NAMALWA (cell line): ENCODE measurements at places on chromosomes 4 and X.

GRCh38 chrX:77484045-77484444 lies 36.9 kb downstream of the FGF16 start:
- no peak for DNase-seq

- DNase-seq = no peak
These were observed 736.7 kb upstream of the INTU start for GRCh38 chr4:126895988-126896570.

GRCh38 chrX:136866337-136867095 lies 14.0 kb downstream of the RBMX start:
- no peak for DNase-seq

DNA sequence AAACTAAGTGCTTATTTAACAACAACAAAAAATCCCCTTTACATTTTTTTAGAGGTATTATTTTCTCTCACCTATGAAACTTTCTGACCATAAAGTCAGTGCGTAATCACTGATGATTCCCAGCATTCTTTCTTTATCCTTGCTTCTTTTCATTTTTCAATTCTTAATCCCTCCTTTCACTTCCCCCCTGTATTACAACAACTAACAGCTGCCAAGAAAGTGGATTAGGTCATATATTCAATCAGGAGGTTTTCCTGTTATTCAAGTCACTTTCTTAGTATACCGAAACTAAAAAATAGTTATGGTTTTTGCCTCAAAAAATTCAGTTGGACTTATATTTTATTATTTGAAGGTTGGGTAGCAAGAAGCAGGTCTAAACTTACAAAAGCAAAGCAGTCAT lies 2.1 kb upstream of the STAP1 start:
- DNase-seq = no peak

GRCh38 chr4:94744850-94745249 lies 12.9 kb upstream of the BMPR1B start:
- no peak for DNase-seq

DNA sequence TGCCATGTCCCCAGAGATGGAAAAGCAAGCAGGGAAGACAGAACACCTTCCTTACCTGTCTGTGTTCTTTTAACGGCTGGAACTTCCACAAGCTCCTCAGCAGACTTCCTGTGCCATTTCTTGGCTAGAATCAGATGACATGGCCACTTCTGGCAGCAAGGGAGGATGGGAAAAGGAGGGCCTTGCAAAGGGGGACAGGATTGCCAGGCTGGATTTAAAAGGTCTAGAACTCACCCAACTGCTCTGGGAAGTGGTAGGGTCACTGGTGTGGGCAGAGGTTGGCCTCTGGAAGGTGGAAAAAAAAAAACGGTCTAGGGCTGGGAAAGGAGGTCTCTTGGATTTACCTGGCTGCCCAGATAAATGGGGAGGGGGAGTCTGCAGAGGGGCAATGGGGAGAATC lies 1.6 kb upstream of the USP11 start:
- DNase-seq = no peak

DNA sequence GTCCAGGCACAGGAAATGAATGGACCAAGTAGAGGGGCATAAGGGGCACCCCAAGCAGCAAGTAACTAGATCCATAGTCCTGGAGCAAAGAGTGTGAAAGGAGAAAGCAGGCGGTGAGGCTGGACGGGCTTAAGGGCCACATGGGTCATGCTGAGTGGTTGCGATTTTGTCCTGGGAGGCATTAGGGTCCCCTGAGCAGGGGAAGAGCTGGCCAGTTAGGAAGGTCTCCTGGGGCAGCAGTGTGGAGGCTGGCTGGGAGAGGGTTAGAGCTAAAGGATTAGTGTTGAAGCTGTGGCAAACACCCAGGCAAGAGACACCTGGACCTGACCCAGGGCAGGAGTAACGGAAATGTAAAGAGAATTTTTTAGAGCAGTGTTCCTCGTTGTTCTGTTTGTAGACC lies 26.5 kb downstream of the MYOZ2 start:
- no peak for DNase-seq

GRCh38 chr4:65538571-65538970 lies 131.7 kb downstream of the EPHA5 start:
- no peak for DNase-seq

DNA sequence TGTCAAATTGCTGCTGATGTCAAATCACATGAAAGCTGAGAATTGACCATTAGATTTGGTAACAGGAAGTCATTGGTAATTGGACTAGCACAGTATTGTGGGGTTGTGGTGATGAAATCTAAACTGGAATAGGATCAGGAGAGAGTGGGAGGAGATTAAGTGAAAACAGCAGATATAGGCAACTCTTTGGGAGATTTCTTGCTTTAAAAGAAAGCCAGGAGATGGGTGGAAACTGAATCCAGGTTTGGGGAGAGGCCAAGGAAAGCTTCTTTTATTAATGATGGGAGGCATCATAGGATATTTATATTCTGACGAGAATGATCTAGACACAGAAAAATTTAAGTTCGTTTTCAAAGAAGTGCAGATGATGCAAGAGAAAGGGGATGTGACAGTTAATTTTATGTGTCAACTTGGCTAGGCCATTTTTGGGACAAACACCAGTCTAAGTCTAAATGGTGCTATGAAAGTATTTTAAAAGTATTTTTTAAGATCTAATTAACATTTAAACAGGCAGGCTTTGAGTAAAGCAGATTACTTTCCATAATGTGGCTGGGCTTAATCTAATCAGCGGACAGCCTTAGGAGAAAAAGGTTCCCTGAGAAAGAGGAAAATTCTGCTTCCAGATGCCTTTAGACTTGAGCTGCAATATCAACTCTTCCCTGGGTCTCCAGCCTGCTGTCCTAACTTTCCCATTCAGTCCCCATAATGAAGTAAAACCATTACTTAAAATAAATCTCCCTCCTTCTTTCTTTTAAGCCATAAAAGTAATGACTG lies 24.7 kb downstream of the SEC24D start:
- DNase-seq = no peak

DNA sequence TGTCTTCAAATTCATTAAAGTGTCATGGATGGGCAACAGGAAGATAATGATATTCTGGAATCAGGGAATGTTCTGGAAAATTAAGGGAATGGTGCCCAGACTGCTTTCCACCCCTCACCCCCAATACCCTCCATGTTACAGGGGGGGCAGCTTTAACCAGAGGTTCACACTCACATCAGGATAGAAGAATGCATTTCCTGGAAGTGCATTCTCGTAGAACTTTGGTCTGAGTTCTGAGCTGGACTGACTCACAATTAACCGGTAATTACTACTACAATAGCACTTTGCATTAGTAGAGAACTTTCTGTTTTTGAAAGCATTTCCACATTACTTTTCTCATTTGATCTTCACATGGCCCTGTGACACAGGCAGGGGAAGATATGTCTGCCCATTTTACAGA lies 52.5 kb upstream of the SHISA3 start:
- DNase-seq = no peak

DNA sequence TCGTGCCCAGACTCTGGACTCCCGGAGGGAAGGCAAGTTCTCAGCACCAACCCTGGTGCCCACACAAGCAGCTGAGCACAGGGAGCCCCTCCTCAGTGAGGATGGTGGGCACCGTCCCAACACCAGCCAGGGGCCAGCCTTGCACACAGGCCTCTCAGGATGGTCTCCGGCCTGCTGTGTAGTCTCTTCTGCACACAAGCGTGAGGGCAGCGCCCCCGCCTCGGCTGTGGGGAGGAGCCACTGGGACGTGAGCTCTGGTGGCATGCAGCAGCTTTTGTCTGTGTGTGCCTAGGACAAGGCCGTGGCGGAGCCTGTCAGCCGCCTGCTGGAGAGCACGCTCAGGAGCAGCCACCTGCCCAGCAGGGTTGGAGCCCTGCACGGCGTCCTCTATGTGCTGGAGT lies 16.1 kb upstream of the MSANTD1 start:
- DNase-seq = no peak

DNA sequence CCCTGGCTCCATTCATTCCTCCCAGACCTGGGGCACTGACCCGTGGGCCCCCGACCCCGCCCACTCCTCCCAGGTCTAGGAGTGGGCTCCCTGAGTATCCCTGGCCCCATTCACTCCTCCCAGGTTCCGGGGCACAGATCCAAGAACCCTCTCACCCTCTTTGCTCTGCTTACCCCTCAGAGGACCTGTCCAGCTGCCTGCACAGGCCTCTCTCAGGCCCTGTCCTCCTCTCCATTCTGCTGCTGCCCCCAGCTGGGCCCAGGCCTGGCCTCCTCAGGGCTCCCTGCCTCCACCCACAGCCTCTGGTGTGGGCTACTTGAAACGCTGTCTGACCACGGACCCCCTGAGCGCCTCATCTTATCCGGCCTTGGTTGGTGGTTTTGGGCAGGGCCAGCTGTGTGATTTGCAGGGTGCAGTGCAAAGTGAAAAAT lies 217.7 kb upstream of the PSAPL1 start:
- DNase-seq = no peak

- DNase-seq = no peak
These were observed 56.2 kb downstream of the VCX3B start for GRCh38 chrX:8520791-8521190.

DNA sequence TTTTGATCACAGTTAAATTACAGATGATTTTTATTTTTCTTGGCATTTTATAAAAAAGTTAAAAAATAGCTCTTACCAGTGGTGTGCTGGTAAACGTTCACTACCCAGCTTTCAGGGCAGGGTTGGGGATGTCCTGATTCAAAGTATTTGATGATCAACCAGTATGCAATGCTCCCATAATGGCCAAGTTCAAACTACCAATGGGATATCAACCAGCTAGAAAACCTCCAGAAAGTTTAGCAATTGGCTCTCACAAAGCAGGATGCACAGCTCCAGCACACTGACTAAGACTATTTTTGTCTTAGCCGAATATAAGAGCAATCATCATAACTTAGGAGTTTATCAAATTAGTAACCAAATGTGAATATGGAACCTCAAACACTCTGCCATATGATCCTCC lies 108.0 kb upstream of the PDE5A start:
- no peak for DNase-seq

GRCh38 chr4:185512516-185512915 lies 22.8 kb downstream of the PDLIM3 start:
- no peak for DNase-seq

DNA sequence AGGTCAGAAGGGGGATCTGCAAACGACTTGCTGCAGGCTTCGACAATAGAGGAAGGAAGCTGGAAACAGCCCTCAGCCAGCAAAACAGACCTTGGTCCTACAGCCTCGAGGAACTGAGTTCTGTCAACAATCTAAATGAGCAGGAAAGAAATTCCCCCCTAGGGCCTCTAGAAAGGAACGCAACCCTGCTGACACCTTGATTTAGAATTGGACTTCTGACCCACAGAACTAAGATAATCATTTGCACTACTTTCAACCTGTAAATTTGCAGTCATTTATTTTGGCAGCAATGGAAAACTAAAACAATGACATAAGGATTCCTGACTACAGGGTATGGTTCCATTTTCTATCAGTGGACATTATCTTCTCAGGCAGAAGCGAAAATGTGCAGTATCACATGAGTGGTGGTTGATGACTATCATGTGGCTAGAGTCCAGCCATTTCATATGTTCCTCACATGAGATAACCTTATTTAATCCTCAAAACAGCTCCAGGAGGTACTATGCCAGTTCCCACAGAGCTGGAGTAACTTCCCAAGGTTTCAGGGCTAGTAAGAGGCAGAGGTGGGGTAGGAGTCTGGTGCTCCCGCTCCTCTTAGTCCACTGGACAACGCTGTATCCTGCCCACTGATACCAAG lies 61.6 kb downstream of the SAT1 start:
- no peak for DNase-seq

DNA sequence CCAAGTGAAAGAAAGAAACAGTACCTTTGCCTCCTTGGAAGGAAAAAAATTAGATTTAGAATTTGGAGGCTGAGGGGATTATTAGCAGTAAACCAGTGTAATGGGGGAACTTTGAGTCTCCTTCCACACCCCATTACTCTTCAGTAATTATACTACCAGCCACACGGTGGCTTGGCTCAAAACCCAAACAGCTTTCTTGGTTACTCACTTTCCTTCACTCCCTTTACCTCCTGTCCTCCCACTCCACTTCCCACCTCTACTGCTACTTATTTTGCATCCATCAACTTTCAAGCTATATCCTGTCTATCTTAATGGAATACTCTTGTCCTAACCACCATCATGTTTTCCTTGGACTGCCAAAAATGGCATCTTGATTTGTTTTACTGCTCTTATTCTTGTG lies 310.6 kb upstream of the AADAT start:
- peak; percentile 9 for DNase-seq

- no peak for DNase-seq
These were observed 417.7 kb downstream of the MAPK10 start for GRCh38 chr4:85942107-85942506.

GRCh38 chr4:36325499-36325898 lies 44.1 kb downstream of the DTHD1 start:
- peak; percentile 49 for DNase-seq

DNA sequence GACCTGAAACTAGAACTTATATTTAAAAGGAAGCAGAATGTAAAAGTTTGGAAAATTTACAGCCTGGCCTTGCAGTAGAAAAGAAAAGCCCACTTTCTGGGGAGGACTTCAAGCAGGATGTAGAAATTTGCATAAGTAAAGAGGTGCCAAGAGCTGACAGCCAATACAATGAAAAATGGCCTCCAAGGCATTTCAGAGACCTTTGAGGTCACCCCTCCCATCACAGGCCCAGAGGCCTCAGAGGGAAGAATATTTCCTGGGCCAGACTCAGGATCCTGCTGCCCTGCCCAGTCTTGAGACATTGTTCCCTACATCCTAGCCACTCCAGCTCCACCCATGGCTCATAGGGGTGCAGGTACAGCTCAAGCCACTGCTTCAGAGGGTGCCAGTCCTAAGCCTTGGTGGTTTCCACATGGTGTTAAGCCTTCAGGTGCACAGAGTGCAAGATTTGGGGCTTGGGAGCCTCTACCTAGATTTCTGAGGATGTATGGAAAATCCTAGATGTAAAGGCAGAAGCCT lies 518.9 kb upstream of the INTU start:
- DNase-seq = no peak

DNA sequence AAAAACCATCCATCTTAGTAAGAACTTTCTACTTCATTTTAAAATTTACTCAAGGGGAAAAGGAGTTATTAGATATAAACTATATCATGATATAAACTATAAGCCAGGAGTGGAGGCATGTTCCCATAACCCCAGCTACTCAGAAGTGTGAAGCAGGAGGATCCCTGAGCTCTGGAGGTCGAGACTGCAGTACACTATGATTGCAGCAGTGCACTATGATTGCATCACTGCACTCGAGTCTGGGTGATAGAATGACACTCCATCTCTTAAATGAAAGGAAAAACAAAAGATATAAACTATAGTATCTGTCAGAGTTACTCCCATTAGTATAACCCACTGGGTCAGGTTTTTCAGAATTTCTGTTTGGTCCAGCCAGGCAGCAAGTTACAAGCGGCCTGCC lies 47.6 kb downstream of the RPS3A start:
- DNase-seq = no peak

GRCh38 chr4:103075435-103075893 lies 1.1 kb downstream of the SLC9B2 start:
- DNase-seq = no peak

GRCh38 chr4:19791422-19792123 lies 460.1 kb upstream of the SLIT2 start:
- no peak for DNase-seq

GRCh38 chr4:84325625-84326024 lies 173.5 kb downstream of the NKX6-1 start:
- DNase-seq = no peak
